ENCODE measurements at places on chromosomes 13 and 19.

- no peak for DNase-seq
Measured at GRCh38 chr19:33686687-33687480, 65.1 kb downstream of the CHST8 start.

DNA sequence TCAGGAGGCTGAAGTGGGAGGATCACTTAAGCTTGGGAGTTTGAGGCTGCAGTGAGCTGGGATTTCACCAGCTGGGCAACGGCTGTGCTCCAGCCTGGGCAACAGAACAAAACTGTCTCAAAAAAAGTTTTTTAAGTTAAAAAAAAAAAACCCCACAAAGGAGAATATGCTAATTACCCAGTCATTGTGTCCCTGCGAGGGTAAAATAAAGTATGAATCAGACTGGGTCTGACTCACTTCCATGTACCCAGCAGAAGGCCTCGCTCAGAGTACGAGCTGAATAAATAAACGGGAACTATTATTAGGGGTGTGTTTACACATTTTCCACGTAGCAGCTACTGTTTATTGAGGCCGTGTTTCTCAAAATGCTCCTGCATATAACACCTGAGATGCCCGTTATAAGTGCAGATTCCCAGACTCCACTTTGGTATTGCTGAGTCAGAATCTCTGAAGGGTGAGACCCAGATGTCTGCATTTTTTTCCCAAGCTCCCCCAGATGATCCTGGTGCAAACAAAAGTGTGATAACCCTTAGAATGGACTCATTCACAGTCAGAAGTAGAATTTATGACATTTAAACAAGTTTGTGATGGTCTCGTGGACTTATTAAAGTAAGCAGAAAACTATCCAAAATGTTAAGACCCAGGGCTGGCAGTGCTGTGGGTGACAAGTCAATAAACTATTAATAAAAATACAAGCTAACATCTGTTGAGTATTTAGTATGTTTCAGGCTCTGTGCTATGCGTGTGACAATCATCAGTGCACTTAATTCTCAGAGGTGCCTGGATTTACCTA lies 28.2 kb downstream of the KCNC3 start:
- peak; percentile 73 for DNase-seq

GRCh38 chr13:28056970-28057712 lies 43.2 kb downstream of the FLT3 start:
- DNase-seq, result no peak

- no peak for DNase-seq
Measured at GRCh38 chr13:24161980-24162525, 1.5 kb downstream of the SPATA13 start.

GRCh38 chr19:44960906-44961728 lies 5.9 kb downstream of the CLPTM1 start:
- DNase-seq, result no peak

DNA sequence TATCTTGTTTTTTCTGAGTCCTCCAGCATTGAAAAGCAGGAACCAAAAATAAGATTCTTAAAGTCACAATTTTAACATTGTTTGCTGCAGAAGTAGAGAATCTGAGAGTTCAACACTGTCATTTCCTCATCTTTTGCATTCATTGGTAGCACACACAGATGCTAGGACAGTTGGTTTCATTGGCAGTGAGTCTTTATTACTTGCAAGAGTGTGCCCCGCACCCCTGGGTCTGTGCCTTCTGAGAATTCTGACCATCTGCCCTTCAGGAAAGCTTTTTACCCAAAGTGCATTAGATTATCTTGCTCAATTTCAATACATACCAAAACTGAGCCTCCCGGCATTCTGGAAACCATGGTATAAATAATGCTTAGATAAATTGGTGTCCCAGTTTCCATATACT lies 247.7 kb upstream of the SLITRK1 start:
- DNase-seq, result no peak

- no peak for DNase-seq
Measured at GRCh38 chr13:44051405-44051804, 171.7 kb downstream of the LACC1 start.

DNA sequence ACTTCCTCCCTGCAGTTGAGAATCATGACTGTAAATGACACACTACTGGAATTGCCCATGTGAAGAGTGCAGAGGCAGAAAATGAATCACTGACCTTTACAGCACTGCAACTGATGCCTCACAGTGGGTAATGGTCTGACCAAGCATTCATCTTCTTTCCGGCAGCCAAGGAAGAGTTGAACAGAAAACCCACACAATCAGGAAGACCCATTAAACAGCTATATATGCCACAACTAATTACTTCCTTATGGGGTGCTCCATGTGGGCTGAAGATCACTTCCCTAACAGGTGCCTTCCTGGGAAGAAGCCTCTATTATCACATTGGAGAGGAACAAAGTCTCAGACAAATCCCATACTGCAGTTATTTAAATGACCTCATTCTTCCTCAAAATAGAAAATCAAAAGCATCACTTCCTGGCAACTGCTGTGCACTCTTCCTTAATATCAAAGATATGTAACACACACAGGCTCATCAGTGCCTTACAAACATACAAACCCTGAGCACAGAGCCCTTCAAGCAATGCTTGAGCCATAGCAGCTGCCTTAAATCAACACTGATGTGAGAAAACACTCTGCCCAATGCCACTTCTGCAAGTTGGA lies 45.8 kb downstream of the RUBCNL start:
- peak; percentile 81 for DNase-seq

- DNase-seq, result no peak
Measured at GRCh38 chr13:57531256-57531655, 100.3 kb upstream of the PCDH17 start.

DNA sequence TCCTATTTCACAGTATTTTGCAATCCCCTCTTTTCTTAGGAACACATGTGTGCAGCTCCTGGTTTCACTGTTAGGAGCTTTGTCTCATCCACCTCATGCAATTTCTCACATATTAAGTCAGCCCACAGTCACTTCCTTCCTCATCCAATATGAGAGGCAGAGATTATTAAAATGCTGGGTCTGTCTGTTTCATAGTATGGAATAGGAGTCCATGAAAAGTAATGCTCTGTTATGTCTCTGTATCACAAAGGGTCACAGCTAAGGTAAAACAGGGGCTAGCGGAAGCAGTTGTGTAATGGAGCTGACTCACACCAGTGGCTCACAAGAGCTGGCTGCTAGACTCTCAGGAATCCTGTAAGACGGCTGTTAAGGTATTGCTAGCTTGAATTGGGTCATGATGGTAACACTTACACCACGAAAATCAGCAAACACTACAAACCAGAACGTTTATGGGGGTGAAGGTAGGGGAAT lies 216.5 kb downstream of the EFNB2 start:
- DNase-seq, result peak; percentile 83

DNA sequence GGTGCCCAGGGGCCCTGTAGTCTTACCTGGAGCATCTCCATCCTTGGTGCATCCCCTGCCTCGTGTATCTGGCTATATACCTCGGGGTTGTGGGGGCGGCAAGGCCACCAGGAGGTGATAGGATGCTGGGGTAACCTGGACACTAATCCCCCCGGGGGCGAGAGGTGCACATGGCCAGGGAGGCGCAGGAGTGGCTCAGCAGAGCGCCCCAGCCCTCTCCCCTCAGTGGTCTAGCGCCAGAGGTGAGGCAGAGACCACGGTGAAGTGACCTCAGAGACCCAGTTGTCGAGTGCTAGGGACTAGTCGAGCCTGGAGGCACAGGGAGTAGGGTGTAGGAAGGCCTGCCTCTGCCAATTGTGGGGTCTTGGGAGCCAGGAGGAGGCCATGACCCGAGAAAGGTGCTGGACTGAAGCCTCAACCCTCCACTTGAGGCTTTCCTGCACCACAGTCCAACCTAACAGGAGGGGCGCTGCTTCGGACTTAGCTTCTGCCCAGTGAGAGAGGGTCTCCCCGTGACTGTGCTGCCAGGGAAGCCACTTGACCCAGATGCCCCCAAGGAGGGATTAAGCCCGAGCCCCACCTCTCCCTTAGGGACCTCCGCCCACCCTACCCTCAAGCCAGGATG lies at the start of gene LHB:
LHB (minus strand) TSS at position 51 of the 625 bp plus-strand sequence; CDS start at position 41, 10 bp downstream.
- DNase-seq, result no peak

- peak; percentile 19 for DNase-seq
Measured at GRCh38 chr19:47363758-47364531, 14.8 kb downstream of the DHX34 start.

DNA sequence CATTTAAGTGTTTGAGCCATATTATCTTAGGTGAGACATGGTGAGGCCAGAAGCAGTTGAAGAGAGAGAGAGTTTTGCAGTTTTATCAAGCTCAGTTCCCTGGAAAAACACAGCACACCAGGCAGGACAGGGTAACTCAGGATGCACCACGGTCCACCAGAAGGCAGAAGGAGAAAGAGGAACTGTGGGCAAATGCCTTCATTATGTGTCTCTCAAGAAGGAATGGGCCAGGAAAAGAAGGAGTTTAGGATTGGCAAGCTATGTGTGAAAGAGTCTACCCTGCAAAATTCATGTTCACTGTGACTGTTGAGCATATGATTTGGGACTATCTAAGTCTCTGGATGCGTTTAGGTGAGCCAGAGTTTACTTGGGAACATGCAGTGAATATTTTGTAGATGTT lies 934.5 kb upstream of the MIR17HG start:
- no peak for DNase-seq

DNA sequence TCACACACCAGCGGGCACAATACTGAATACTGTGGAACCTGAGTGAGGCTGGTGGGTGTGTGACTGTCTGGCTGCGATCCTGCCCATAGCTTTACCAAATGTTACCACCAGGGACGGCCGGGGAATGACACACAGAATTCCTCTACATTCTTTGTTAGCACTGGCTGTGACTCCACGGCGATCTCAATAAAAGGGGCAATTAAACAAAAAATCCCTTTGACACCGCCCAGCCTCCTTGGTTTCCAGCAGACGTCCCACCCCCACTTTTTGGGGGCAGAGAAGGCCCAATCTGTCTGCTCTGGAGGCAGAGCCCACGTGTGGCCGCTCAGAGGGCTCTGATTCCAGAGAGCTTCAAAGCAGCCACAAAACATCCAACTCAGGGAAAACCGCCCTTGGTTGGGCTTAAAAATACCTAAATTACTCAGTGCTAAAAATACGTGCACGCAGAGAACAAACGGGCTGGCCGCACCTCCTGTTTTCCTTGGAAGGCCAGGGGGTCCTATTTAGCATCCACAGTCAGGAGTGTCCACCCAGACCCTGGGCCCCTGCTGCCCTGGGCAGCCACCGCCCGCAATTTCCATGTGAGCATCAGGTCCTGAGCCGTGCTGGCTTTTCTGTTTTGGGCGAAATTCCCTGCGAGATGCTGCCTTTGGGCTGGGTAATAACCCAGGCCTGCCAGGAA lies 47.8 kb downstream of the GADD45B start:
- peak; percentile 94 for DNase-seq

DNA sequence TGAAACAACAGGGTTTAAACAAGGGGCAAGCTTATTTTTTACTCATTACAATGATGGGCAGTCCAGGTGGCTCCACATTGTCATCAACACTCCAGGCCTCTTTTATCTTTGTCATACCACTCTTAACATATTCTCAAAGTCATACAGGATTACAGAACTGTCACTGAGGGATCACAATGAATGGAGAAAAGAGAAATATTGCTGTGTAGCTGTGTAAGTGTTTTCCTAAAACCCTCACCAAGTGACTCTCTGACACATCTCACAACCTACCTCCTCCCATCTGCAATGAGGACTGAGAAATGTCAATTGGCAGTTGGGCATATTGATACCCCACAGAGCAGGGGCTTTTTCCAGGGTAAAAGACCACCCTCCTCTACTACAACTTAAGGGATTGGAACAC lies 562.1 kb downstream of the TBC1D4 start:
- DNase-seq, result no peak

- no peak for DNase-seq
Measured at GRCh38 chr13:102530751-102531150, 66.0 kb upstream of the TPP2 start.

DNA sequence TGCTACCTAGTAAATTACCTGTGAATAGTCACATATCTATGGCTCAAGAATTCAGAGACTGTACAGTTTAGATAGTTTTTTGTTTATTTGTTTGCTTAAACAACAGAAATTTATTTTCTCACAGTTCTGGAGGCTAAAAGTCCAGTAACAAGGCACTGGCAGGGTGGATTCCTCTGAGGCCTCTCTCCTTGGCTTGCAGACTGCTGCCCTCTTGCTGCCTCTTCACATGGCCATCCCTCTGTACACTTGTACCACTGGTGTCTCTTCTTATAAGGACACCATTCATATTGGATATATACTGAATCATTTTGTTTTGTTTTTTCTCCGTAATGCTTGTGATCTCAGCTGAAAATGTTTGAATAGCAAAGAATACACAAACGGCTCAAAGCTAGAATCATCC lies 56.4 kb upstream of the MIR17HG start:
- DNase-seq, result no peak

- no peak for DNase-seq
Measured at GRCh38 chr19:51377422-51377821, 5.0 kb upstream of the NKG7 start.

DNA sequence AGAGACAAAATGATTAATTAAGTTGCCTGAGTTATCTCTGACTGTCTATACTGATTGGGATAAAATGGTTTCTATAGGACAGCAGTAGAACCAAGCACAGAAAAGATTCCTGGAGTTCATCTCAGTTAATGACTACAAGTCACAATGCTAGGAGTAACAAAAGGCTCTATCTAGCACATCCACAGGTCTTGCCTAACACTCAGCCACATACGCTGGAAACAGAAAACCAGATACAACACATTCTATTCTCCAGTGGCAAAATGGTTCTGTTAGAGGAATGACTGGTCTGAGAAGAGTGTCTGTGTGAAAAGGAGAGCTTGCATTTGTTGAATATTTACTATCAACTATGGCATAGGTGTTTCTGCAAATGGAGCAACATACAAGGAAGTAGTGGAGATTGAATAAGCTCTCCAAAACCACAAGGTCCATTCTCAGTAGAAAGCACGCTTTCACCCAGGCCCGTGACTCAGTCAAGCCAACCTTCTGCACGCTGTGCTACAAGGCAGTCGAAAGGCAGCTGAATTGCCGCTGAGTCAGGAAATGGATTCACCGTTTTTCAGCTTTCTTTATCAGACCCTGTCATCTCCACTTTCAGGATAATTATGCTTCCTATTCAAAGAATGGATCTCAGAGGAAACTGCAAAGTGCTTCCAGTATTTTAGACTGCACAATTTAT lies 761.5 kb downstream of the EFNB2 start:
- peak; percentile 48 for DNase-seq

DNA sequence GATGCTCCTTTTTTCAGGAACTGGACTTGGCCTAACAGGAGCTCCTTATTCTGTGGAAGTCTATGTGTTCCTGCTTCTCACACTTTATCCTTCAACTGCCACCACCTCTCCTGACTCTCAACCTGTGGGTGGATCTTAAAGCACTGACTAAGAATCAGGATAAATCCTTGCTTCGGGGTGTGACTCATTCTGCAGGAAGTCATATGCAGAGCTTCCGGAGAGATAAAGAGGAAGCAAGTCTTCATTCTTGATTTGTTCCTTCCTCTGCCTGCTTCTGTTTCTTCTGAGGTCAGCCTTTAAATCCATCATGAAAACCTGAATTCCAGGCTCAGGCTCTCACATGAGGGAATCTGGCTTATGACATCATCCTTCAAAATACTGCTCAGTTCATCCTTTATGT lies 137.1 kb upstream of the ATXN8OS start:
- DNase-seq, result peak; percentile 10

GRCh38 chr13:36382030-36382429 lies 35.8 kb upstream of the SPART start:
- no peak for DNase-seq

GRCh38 chr13:45109102-45109720 lies 11.1 kb upstream of the GTF2F2 start:
- DNase-seq, result peak; percentile 8

GRCh38 chr19:57269515-57270250 lies 10.6 kb upstream of the ZNF460 start:
- peak; percentile 91 for DNase-seq

GRCh38 chr19:2097203-2097885 lies 629 bp downstream of the IZUMO4 start:
- no peak for DNase-seq

Data from fibroblast of skin of back (primary cell).